ENCODE measurements at places on chromosomes 2 and 18.

- DNase-seq, result no peak
These were observed 207.0 kb upstream of the HS6ST1 start for GRCh38 chr2:128525653-128526052.

DNA sequence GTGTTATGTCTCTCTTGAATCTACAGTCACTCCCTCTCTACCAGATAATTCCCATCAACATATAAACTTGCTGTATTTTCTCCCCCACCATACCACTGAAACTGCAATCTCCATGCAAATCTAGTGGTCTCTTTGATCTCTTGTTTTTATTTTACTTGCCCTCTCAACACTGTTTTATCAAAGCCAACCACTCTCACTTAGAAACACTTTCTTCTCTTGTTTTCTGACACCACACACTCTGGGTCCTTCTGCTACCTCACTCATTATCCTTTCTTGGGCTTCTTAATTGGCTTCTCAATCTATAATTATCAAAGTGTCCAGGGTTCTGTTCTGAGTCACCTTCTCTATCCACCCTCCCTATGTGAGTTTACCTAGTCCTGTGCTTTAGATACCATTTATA is 2.0 kb upstream of the MCFD2 start:
- no peak for DNase-seq

- DNase-seq, result no peak
These were observed 47.6 kb downstream of the PLB1 start for GRCh38 chr2:28543316-28544035.

DNA sequence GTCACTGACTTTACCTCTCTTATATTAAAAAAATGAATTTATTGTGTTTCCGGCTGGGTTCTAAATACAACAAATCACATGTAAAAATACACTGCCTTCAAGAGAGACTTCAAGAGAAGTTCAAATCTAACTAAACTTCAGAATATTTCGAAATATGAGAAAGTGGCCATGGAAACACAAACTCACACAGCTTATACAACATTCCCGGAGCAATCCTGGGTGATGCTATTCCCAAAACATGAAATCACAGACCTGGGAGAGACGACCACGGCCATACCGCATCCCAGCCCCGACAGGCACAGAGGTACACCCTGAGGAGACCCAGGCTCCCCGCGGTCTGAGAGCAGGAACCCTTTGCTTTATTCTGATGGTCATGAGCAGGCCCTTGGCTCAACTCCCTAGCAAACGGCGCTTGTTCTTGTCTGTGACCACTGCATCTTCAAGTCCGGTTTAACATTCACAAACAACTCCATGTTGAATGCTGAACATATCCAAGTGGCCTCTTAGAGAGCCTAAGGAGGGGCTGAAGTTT is 185.4 kb upstream of the REV1 start:
- DNase-seq, result no peak

DNA sequence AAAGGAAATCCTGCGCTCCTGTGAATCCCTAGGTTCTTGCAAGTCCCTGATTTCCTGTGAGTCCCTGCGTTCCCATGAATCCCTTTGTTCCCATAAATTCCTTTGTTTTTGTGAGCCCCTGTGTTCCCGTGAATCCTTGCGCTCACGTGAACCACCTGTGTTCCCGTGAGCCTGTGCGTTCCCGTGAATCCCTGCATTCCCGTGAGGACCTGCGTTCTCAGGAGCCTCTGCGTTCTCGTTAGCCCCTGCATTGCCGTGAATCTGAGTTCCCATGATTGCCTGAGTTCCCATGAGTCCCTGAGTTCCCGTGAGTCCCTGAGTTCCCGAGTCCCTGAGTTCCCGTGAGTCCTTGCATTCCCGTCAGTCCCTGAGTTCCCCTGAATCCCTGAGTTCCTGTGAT is 71.5 kb downstream of the SNTG2 start:
- no peak for DNase-seq

DNA sequence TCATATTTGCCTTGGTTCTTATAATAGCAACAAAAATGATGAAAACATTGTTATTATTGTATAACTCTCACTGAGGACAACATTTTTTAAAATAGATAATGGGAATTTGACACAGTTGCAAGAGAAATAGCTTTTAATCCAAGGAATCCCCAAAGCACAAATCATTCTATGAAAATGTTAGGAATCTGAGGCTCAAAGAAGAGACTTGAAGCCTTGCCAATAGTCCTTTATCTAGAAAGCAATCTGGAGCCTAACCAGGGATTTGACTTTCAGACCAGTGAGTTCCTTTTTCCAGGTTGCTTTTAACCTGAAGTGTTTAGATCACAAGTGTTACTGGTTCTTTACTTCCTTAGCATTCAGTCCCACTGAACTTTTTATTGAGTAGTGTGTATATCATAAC is 574.5 kb upstream of the ZEB2 start:
- no peak for DNase-seq
